ENCODE measurements at places on chromosomes 3 and 15. TPM values are rescaled to one million over a fixed set of nuclear protein-coding genes. Genes with fewer than 3 reads are reported as not detected.

CCR3 gene
- not detected for total RNA-seq

SLC2A2 gene
- not detected for total RNA-seq

TOMM70 gene
- total RNA-seq = 44.2 TPM

CLDN1 gene
- 12.4 TPM for total RNA-seq
